ENCODE measurements at places on chromosomes 1 and 21. TPM values are rescaled to one million over a fixed set of nuclear protein-coding genes. Genes with fewer than 3 reads are reported as not detected.

The OR2T35 gene
- not detected for total RNA-seq

DNA sequence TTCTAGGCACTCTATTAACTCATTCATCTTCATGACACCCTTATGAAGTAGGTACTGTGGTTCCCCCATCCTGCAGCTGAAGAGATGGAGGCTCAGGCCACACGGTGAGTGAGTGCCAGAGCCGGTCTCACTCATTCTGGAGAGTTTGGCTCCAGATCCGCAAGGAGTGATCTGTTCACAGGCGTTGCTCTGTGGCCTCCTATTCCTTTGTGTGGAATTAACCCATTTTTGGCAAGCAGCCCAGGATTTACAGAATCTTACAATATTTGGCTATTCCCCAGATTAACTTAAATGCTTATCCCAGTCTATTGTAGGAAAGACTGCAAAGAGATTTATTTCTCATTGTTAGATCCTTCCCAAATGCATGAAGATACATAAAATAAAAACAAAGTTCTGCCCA is 29.6 kb downstream of the KIAA0040 start:
- DNase-seq, result no peak

DNA sequence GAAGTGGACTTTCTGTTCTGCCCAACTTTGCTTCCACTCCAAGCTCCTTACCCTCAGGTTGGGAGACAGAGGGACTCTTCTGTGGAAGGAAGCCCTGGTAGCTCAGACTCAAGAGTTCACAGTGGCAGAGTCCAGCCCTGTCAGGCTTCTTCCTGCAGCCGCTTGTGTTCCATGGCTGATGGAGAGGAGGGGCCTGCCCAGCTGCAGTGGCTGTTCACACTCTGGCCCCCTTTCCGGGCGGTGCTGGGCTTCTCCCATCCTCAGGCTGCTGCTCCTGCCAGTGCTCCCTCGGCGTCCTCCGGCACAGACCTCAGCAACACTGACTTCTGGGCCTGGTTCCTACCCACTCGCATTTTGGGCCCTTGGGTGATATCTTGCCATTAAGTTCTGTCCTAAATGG is 4.0 kb downstream of the KRTAP10-1 start:
- no peak for DNase-seq

GRCh38 chr1:216614011-216614934 is 109.0 kb downstream of the ESRRG start:
- no peak for DNase-seq

GRCh38 chr1:175530622-175531375 is 212.6 kb downstream of the TNR start:
- no peak for DNase-seq

DNA sequence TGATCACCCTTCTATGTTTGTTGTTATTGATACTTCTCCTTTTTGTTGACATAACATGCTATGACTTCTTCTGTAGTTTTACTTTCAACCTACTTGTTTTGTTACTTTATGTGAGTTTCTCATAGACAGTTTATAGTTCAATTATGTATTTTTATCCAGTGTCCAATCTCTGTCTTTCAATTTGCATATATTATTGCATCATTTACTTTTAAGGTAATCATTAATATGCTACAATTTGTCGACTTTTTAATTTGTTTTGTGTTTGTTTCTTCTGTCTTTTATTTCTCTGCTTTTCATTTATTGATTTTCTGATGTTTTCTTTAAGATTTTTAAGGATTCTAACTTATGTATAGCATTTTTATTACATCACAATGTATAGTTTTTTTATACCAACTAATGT is 10.3 kb downstream of the OR13G1 start:
- DNase-seq, result no peak

The VPS26C gene
- 71.8 TPM for total RNA-seq

The SPATA45 gene
- not detected for total RNA-seq

GRCh38 chr21:25421321-25422028 is 185.8 kb downstream of the MRPL39 start:
- no peak for DNase-seq

GRCh38 chr21:41923186-41923585 is 30.6 kb downstream of the C2CD2 start:
- DNase-seq, result no peak

DNA sequence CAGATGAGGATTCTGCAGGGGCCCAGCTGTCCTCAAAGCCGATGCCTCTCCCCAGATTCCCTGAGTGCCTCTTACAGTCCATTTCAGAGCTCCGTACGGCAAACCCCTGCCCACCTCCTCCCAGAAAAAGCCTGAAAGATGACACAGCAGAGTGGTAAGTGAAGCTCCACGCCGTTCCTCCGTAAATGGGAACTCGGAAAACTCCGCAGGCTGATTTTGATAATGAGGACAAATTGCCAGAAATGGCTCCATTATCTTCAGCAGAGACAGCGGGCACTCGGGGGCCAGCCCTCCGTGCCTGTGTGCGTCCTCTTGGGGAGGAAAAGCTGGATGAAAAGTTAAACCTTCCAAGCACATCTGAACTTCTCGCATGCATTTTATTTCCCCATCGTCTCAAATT is 81.1 kb downstream of the NPHP4 start:
- DNase-seq, result no peak

DNA sequence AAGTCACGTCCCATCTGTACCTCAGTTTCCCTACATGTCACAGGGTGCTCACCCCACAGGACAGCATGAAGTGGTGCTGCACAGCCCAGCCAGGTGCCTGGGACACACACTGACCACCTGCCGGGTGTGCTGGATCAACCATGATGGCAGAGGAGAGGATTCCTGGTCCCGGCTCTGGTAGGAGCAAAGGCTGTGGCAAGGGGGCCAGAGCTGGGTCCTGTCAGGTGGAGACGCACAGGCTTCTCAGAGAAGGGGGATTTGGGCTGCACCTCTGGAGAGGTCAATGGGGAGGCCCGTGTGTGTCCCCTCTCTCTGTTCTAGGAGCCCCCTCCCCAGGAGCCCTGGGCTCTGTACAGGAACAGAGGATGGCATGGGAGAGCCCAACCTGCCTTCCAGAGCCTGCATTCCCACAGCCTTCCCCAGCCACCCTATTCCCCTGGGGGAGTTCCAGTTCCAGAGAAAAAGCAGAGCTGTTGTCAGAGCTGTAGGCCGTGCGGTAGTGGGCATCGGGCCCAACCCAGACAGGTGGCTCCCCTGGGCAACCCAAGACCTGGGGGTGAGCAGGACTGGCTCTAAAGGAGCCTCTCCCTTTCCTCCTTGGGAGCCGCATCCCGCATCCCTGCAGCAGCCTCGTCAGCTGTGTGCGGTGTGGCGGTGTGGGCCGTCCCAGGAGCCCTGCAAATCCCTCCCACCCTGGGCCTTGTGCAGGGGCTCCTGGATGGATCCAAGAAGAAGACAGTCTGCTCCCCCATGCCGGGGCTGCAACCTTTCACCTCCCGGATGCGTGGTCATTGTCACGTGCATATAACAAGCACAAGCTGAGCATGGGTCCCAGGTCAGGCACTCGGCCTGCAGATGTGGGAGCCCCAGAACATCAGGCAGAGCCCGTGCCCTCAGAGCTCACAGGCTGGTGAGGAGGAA is 2.9 kb upstream of the TFF3 start:
- DNase-seq, result peak; percentile 52
